Skin of body (tissue), 3 donors: ENCODE measurements at places on chromosomes 12 and 14. TPM values are rescaled to one million over a fixed set of nuclear protein-coding genes. Genes with fewer than 3 reads are reported as not detected.
A peak's percentile ranks its signal among the peaks of the same experiment; 100 is the strongest.

GRCh38 chr12:106997916-106998315, 11.0 kb upstream of the MTERF2 start:
- DNase-seq: no peak

DNA sequence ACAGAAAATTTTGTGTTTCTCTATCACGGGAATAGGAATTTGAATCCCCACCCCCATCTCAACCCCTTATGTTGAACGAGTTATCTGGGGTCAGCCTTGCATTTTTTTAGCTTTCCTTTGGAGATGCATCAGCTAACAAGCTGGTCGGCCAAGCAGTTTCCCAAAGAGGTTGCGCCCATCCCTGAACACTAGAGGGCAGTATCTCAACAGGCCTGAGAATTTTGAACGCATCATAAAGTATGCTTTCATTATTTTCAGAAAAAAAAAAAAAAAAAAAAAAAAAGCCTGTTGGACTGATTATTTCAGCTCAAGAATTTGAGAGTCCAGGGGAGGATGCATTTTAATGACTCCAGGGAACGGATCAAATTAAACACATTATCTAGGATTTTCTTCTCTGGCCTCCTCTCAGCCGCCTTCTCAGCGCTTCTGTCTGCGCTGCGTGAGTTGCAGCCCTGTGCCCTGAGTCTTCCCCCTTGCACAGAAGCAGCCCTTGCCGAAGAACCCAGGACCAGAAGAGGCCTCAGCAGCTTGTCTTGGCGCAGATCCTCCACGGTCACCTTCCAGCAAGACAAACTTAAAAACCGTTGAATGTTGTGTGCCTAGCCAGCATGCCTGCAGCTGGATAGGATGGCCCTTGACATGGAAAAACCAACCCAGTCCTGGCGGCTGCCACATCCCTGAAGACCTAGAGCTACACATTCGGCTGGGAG, 76.6 kb upstream of the GZMB start:
- peak; percentile 72 for DNase-seq

DNA sequence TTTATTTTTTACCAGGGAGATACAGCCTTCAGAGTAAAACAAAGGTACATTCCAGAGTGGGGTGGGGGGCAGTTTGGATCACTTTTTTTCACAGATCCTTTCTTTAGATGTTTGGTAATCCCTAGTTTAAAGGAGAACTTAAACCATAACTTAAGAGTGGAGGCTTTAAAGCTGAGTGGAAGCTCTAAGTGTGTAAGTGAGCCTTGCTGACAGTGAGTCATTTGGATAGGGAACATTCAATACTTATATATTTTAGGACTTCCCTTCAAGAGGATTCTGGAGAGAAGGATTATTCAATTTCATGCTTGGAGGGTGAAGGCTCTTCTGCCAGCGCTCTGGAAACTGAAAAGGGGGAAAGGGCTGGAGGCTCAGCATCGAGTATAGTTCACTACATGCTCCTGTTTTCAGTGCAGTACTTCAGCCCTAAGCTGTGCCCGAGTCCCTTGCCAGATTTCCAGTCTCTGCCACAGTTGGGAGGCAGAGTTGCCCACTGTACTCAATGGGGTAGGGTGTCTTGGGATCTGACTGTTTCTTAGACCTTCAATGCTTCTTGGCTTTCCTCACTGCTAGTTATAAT, 8.4 kb downstream of the PRKAG1 start:
- DNase-seq: no peak

- DNase-seq: no peak
These were observed 4.5 kb upstream of the ARF3 start for GRCh38 chr12:48961801-48962200.

- no peak for DNase-seq
These were observed 22.8 kb upstream of the TMEM233 start for GRCh38 chr12:119570771-119571170.

- DNase-seq: no peak
These were observed 87.9 kb upstream of the METAP2 start for GRCh38 chr12:95386051-95386450.

- DNase-seq: no peak
These were observed 29.8 kb downstream of the CALM1 start for GRCh38 chr14:90426663-90427062.

- no peak for DNase-seq
These were observed 586.6 kb upstream of the NOVA1 start for GRCh38 chr14:27184427-27184826.

GRCh38 chr14:92737206-92737605, 11.2 kb downstream of the LGMN start:
- no peak for DNase-seq

GRCh38 chr12:25653487-25654175, 100.5 kb upstream of the LMNTD1 start:
- no peak for DNase-seq

GRCh38 chr12:31618228-31619025, 27.5 kb upstream of the DENND5B start:
- no peak for DNase-seq

DNA sequence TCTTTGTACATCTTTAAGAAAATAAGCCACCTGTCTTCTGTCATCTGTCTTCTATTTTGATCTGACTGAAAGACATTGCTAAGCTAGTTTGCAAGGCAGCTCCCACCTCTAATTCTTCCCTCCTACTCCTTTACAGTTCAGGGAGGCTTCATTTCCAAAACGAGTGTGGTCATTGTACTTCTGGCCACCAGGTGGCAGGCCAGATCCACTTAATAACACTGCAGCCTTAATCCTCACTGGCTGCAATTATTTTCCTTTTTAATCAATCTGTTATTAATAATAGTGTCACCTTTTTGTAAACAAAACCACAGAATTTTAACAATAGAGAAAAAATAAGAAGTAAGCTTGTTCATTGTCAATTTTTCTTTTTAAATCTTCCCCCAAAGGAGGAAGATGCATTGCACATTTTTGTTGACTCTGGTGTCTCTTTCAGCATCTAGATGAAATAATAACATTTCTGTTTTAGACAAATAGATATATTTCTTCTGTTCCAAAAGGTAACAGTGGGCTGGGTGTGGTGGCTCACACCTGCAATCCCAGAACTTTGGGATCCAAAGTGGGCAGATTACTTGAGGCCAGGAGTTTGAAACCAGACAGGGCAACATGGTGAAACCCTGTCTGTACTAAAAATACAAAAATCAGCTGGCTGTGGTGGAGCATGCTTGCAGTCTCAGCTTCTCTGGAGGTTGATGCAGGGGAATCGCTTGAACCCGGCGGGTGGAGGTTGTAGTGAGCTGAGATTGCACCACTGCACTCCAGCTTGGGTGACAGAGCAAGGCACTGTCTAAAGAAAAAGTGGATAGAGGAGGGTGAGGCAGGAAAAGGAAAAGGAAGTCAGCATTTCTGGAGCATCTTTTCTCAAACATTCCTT, 23.3 kb downstream of the GABARAPL1 start:
- peak; percentile 19 for DNase-seq

- DNase-seq: no peak
These were observed 10.3 kb upstream of the SLCO1B3 start for GRCh38 chr12:20800160-20800559.

GRCh38 chr12:88141425-88141773, 489 bp downstream of the CEP290 start:
- no peak for DNase-seq

Gene NANOG
- not detected for total RNA-seq

Gene PFDN5
- total RNA-seq: 421 TPM

Gene POTEG
- total RNA-seq: not detected

Gene DIO2
- 8.6 TPM for total RNA-seq
